ENCODE measurements at places on chromosomes 6 and 20. TPM values are rescaled to one million over a fixed set of nuclear protein-coding genes. Genes with fewer than 3 reads are reported as not detected.

- peaks cover 15% of the 10 kb centered on the region for H3K27me3 ChIP-seq
- H3K4me1 ChIP-seq, result no peaks in the 10 kb centered on the region
These were observed 25.1 kb downstream of the GLP1R start for GRCh38 chr6:39073471-39074355.

- no peak overlapping the region for H3K4me3 ChIP-seq
- no peak overlapping the region for H3K27ac ChIP-seq
- H3K27me3 ChIP-seq, result no peaks in the 10 kb centered on the region
- DNase-seq, result peak; percentile 7
These were observed 91.3 kb downstream of the FRK start for GRCh38 chr6:115969207-115969929.

GRCh38 chr6:2396042-2396657 is 150.7 kb upstream of the GMDS start:
- DNase-seq, result no peak
- no peaks in the 10 kb centered on the region for H3K36me3 ChIP-seq
- H3K4me1 ChIP-seq, result no peaks in the 10 kb centered on the region
- no peak overlapping the region for H3K27ac ChIP-seq
- H3K27me3 ChIP-seq, result peaks cover 5% of the 10 kb centered on the region

GRCh38 chr6:73774311-73774774 is 78.3 kb downstream of the CD109 start:
- H3K4me3 ChIP-seq, result peak overlapping the region; percentile 34
- peak; percentile 91 for DNase-seq
- H3K27ac ChIP-seq, result peak overlapping the region; percentile 82
- peaks cover 14% of the 10 kb centered on the region for H3K36me3 ChIP-seq
- H3K27me3 ChIP-seq, result no peaks in the 10 kb centered on the region
- peaks cover 24% of the 10 kb centered on the region for H3K4me1 ChIP-seq

DNA sequence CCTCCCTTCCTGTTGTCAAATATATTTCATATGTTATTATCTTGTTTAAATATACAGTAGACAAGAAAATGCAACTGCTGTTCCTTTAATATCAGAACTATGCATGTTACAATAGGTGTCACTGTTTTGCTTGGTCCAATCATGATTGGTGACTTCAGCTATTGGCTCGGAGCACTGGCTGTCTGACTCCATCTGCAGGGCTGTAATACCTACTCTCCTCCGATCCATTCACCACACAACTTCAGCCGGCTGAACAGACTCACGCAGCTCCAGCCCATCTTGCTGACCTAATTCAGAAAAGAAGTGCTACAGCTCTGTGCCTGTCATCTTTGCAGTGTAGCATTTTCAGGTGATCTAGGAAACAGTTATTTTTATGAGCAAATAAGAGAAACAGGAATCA is at the start of gene BTBD3:
Gene BTBD3 (plus strand): TSS at position 231 of the 400 bp plus-strand sequence. CDS start 383 bp downstream, outside the sequence.
- H3K27me3 ChIP-seq, result no peaks in the 10 kb centered on the region
- no peak within 1 kb of the TSS for H3K27ac ChIP-seq
- peak within 1 kb of the TSS; percentile 37 for H3K4me3 ChIP-seq
- peaks cover 14% of the 10 kb centered on the region for H3K4me1 ChIP-seq

DNA sequence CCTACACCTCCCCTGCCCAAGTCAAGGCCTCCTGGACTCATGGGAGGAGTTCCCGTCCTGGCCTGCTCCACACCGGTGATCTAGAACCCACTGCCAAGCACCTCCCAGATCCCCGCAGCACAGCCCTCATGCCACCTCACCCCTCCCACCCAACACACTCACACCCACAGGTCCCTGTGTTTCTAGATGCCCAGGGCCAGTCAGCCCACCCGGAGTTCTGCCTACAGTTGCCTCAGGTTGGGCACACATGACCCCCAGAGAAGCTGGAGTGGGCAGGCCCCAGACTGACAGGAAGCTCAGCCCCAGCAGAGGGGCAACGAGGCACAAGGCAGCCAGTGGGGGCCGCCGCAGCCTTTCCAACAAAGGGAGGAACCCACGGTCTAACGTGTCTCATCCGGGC is 29.6 kb downstream of the RRBP1 start:
- H3K4me3 ChIP-seq, result no peak overlapping the region
- no peaks in the 10 kb centered on the region for H3K27me3 ChIP-seq
- H3K4me1 ChIP-seq, result peaks cover 49% of the 10 kb centered on the region
- H3K27ac ChIP-seq, result peak overlapping the region; percentile 51

DNA sequence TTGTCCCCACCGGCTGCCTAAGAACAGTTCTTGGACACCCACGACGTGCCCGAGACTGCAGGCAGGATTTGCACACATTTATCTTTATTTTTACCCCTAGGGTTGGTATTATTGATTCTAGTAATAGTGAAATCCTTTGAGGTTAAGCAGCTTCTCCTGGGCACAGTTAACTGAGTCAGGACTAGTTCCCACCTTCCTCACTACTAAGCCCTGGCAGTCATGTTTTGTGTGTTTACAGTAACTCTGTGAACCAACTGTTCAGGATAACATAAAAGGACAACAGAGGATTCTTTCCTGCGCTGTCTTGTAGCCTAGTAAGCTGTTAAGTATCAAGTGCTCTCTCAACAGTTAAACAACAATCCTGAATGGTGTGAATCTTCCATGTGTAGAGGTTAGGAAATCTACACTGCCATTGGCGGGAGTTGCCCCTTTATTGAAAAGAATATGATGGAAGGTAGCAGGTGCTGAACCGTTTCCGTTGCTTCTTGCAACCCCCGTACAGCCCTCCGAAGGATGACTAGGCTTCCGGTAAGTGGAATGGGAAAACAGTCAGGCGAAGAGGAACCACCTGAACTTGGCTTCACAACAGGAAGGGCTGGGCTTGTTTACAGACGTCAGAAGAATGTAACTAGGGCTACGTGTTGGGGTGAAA is 979 bp upstream of the SOD2 start:
- no peaks in the 10 kb centered on the region for H3K36me3 ChIP-seq
- peak overlapping the region; percentile 88 for H3K4me3 ChIP-seq
- peak overlapping the region; percentile 81 for H3K27ac ChIP-seq
- peaks cover 23% of the 10 kb centered on the region for H3K4me1 ChIP-seq
- H3K27me3 ChIP-seq, result no peaks in the 10 kb centered on the region

DNA sequence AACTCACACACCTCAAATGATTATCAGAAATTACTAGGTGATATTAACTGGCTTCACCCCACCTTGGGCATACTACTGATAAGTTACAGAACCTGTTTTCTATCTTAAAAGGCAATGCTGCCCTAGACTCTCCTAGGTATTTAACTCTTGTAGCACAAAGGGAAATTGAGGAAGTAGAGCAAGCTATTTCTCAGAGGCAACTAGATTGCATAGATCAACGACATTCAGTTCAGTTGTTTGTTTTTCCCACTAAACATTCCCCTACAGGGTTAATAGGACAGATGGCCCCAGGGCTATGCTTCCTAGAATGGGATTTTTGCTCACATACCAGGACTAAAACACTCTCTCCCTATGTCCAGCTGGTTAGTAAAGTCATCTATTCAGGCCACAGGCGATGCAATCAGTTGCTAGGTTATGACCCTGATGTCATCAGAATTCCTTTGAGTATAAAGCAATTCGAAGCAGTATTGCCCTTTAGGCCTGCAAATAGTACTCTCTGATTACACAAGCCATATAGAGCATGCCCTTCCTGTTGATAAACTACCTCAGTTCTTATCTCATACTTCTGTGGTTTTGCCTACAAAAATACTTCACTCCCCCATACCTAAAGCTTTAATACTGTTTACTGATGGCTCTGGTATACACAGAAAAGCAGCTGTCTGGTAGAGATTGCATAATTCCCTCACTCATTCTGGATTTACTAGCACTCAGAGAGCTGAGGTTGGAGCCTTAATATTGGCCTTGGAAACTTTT is 67.4 kb upstream of the ASCC3 start:
- no peak overlapping the region for H3K27ac ChIP-seq
- no peaks in the 10 kb centered on the region for H3K36me3 ChIP-seq
- no peak for DNase-seq
- H3K27me3 ChIP-seq, result no peaks in the 10 kb centered on the region
- H3K4me3 ChIP-seq, result no peak overlapping the region
- no peaks in the 10 kb centered on the region for H3K4me1 ChIP-seq

DNA sequence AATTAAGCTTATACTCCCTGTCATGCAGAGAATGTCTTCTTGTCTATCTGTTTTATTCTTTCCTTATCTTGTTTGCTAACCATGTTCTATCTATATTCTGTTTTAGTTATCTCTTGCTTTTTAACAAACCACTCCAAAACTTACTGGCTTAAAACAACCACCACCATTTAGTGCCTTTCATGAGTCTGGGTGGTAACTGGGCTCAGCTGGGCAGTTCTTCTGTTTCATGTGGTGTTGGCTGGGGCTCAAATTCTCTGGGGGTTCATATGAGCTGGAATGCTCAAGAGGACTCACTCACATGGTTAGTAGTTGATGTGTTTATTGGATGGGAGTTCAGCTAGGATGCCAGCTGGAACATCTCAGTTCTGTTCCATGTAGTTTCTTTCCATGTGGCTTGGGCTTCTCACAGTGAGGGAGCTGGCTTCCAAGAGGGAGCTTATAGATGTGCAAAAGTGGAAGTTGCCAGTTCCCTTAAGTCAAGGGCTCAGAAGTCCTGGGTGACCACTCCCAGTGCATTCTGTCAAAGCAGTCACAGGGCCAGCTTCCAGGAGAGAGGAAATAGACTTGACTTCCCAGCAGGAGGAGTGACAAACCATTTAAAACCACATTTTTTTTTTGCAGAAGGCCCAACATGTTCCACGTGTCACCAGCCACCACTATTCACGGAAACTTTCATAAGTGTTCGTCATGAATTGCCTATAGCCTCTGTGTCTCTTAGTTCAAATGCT is 70.4 kb downstream of the PLCB4 start:
- no peaks in the 10 kb centered on the region for H3K36me3 ChIP-seq
- H3K27ac ChIP-seq, result no peak overlapping the region
- H3K4me1 ChIP-seq, result no peaks in the 10 kb centered on the region
- DNase-seq, result no peak

DNA sequence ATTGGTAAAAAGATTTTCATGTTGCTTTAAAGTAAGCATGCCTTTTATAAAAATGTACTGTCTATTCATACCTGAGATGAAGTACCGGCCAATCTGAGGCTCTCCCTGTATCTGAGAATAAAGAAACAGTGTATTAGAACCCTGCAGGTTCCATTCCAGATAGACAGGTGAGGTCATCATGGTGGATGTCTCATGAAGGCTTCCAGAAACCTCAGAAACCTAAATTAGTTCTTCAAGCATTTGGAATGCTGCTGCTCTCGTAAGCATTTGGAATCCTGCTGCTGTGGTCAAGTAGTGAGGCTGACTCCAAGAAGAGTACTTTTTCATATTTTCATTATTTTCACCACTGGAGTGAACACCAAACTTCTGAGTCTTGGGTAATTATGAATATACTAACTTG is 642.3 kb downstream of the MAFB start:
- no peaks in the 10 kb centered on the region for H3K4me1 ChIP-seq
- no peak overlapping the region for H3K4me3 ChIP-seq
- H3K27me3 ChIP-seq, result no peaks in the 10 kb centered on the region
- H3K27ac ChIP-seq, result no peak overlapping the region
- DNase-seq, result peak; percentile 0

DNA sequence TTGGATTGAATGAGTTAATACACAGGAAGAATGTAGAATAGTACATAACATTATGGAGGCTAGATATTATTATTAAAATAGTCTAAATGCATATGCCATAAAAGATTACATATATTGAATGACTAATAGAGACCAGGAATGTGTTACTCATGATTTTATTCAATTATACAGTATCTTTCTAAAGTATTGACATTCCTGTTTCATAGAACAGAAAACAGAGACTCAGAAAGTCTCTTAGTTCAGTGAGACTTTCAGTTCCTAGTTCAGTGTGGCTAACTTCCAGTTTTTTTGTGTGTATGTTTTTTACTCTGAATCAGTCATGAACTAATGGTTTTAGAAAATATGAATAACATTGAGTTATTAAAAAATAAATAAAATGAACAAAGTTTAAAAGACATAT is 34.6 kb upstream of the TMEM244 start:
- H3K4me1 ChIP-seq, result peaks cover 9% of the 10 kb centered on the region
- H3K27me3 ChIP-seq, result no peaks in the 10 kb centered on the region
- H3K4me3 ChIP-seq, result no peak overlapping the region
- peak; percentile 40 for DNase-seq

- no peaks in the 10 kb centered on the region for H3K27me3 ChIP-seq
- 0 out of 2 replicates have a peak, but pooled peaks cover 4% of the 10 kb centered on the region for H3K4me1 ChIP-seq
- no peak overlapping the region for H3K27ac ChIP-seq
- no peaks in the 10 kb centered on the region for H3K36me3 ChIP-seq
- peak; percentile 44 for DNase-seq
These were observed 20.7 kb downstream of the METTL24 start for GRCh38 chr6:110337486-110337885.

- H3K27ac ChIP-seq, result no peak overlapping the region
- H3K4me3 ChIP-seq, result no peak overlapping the region
- no peaks in the 10 kb centered on the region for H3K27me3 ChIP-seq
- H3K36me3 ChIP-seq, result 0 out of 2 replicates have a peak, but pooled peaks cover 7% of the 10 kb centered on the region
- no peak for DNase-seq
These were observed 155.0 kb downstream of the RNGTT start for GRCh38 chr6:88808381-88808780.

DNA sequence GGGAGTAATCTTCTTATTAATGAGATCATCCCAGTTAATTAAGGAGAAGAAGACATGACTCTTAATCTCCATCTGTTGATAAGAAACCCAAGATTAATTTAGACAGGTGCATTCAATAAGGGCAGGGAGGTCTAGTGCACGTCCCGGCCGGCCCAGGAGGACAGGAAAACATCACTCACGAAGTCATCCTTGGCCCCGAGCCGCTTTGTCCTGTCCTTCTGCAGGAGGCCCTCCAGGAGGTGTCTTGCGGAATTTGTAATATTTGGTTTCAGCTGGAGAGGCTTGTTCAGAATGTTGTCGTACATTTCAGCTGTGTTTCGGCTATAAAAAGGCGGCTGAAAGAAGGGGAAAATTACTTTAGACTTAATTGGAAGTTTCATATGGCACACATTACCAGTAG is 118.4 kb upstream of the SLC2A12 start:
- H3K4me3 ChIP-seq, result peak overlapping the region; percentile 99
- H3K4me1 ChIP-seq, result peaks cover 33% of the 10 kb centered on the region
- peaks cover 54% of the 10 kb centered on the region for H3K36me3 ChIP-seq
- no peak overlapping the region for H3K27ac ChIP-seq
- peak; percentile 40 for DNase-seq

- no peak overlapping the region for H3K4me3 ChIP-seq
- no peaks in the 10 kb centered on the region for H3K27me3 ChIP-seq
- peaks cover 13% of the 10 kb centered on the region for H3K4me1 ChIP-seq
These were observed 221.2 kb downstream of the SLC24A3 start for GRCh38 chr20:19433371-19434350.

- no peaks in the 10 kb centered on the region for H3K36me3 ChIP-seq
- no peaks in the 10 kb centered on the region for H3K27me3 ChIP-seq
- H3K27ac ChIP-seq, result no peak overlapping the region
- DNase-seq, result no peak
These were observed 242.7 kb downstream of the CLIC5 start for GRCh38 chr6:45772886-45773495.

GRCh38 chr20:37389844-37390275 is 43.9 kb downstream of the SRC start:
- no peak overlapping the region for H3K4me3 ChIP-seq
- no peaks in the 10 kb centered on the region for H3K4me1 ChIP-seq
- H3K27me3 ChIP-seq, result no peaks in the 10 kb centered on the region
- H3K27ac ChIP-seq, result no peak overlapping the region

WDR46 gene
- 64.4 TPM for total RNA-seq

OXT gene
- total RNA-seq, result not detected

RGS17 gene
- total RNA-seq, result 0.25 TPM

IMPG1 gene
- not detected for total RNA-seq

ABCC10 gene
- total RNA-seq, result 18.2 TPM

MUC21 gene
- not detected for total RNA-seq

PPP1R16B gene
- not detected for total RNA-seq

SLC12A5 gene
- total RNA-seq, result not detected

RFX6 gene
- total RNA-seq, result not detected

PPIL6 gene
- total RNA-seq, result 3.7 TPM

SAMD10 gene
- total RNA-seq, result 1.3 TPM

DYNLT2 gene
- 1.5 TPM for total RNA-seq

TRIM15 gene
- total RNA-seq, result not detected

DEFB132 gene
- total RNA-seq, result not detected

All from GM23248 (cell line).